Progenitor cell of endocrine pancreas (in vitro differentiated cells): ENCODE measurements at places on chromosomes 5 and 9.

GRCh38 chr5:44987026-44987425, 178.3 kb downstream of the MRPS30 start:
- no peak for DNase-seq

GRCh38 chr5:38932854-38933408, 87.1 kb downstream of the OSMR start:
- DNase-seq, result no peak

GRCh38 chr5:169706071-169706470, 69.0 kb downstream of the DOCK2 start:
- DNase-seq, result no peak

DNA sequence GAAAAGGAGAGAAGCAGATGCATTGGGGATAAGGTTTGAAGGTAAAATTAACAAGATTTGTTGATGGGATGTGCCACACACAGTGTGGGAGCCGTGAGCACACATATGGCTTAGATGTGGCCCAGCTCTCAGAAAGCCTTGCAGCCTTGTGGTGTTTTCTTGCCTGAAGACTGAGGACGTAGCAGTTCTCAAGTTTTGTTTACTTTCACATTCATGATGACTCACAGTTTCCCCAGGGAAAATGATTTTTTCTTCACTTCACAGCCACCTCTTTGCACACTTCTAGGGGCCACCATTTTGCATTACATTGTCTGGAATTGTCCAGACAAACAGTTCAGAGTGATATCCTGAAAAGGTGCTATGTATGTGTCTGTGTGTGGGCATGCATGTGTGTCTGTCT, 126.2 kb downstream of the BASP1 start:
- no peak for DNase-seq

DNA sequence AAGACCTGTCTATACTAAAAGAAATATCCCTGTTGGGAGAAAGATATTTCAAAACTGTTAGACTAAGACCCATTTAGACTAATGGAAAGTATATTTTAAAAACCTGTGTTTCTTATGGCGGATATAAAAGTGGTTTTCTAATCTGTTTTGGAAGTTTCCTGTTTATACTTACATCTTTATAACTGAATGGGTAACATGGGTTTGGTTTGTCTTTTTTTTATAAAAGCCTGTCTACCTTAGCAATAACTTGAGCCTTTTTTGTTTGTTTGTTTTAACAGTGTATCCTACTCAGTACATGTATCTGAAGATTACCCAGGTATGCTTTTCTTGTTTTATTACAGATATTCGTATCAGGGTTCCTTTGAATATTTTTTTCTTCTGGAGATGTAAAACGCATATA, 83.4 kb downstream of the PARP8 start:
- DNase-seq, result no peak

DNA sequence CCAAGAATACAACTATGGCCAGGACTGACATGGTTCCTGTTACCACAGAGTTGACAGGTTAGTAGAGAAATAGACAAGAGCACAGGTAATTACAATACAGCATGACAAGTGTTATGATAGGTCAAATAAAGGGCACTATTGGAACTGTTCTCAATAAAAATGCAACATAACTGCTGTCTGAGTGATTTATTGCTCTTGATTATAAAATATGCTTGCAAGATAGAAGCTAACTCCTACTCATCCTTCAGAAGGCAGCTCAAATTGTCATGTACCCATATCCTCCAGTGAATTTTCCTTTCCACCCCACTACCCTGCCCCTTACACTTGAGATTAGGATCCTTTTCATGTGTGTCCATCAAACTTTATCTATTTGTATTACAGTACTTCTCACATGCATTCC, 35.1 kb upstream of the ATG10 start:
- DNase-seq, result no peak

DNA sequence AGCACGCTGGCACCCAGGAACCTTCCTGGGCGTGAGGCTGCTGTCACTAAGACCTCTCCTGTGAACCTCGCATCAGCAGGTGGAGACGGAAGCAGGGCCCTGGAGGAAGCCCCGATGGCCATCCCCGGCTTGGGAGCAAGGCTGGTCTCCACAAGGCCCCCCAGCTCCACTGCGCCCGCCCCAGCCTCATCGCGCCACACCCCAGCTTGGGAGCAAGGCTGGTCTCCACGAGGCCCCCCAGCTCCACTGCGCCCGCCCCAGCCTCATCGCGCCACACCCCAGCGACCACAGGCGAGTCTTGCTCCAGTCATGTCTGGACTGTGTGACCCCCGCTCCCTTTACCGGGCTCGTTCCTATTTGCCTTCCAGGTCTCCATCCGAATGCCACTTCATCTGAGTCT, 11.0 kb downstream of the QSOX2 start:
- DNase-seq, result no peak

DNA sequence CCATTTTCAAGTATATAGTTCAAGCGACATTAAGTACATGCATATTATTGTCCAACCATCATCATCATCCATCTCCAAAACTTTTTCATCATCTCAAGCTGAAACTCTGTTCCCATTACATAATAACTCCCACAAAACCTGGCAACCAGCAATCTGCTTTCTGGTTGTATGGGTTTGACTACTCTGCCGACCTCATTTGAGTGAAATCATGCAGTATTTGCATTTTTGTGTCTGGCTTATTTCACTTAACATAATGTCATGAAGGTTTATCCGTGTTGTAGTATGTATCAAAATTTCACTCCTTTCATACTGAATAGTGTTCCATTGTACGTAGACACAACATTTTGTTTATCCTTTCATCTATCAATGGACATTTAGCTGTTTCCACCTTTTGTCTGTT, 74.8 kb downstream of the SGCD start:
- DNase-seq, result no peak

DNA sequence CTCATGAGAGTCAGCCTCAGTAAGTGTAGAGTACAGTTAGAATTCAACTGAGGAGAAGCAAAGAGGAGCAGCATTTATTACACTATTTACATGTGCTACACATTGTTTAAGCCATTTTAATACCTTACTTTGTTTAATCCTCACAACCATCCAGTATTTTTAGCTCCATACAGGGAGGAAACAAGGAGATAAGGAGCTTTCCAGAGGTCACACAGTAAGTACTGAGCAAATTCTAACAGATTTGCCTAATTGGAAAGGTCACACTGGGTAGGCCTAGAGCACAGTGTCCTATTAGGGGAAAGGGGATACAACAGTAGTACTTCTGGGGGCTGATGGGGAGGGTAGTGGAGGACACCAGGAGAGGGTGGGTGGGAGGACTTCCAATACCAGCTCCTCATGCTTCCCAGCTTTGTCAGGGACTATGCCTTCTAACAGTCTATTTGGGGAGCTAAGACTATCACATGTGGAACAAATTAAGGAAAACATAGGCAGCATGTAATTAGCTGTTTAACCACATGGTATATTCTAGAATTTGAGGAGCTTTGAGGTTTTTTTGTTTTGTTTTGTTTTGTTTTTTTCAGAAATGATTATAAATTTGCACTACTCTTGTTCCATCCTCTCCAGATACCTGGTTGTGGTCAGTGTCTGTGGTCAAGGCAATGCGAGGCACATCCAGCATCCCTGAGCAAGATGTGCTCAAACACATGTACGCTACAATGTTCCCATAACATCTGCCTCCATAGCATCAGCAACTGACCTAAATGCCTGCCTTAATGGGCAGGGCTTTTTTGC, 96.0 kb upstream of the SLC12A2 start:
- no peak for DNase-seq

DNA sequence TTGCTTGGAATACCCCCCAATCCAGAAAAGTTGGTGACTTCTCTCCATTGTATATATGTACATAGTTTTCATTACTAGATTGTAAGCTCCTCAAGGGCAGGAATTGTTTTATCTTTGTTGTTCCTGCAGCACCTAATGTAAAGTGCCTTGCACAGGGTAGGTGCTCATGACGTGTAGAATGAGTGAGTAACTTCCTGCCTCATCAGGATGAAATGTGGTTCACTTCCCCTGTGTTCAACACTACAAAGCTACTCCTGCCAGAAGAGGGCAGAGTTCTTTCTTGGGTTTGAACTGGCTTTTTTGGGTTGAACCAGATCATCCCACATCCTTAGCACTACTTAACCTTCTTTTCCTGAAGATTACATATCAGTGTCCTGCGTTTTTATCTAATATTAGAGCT, 23.9 kb downstream of the GTF3C4 start:
- no peak for DNase-seq

DNA sequence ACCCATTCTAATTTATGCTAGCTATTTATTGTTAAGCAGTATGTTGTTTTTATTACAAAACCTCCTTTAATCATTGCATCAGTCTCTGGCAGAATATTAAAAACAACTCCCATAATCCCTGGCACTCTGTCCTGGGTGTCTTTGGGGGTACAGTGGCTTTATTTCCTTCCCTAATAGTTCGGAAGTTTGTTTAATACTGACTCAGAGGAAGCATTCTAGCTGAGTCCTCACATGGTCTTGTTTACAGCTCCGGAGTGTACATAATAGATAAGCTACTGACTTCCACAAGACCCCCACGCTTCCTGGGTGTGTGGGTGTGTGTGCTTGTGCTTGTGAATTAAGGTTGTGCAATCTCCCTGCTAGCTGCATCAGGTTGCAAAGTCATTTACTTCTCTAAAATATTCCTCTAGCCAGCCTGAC, 149.8 kb upstream of the CDKN2B start:
- no peak for DNase-seq

DNA sequence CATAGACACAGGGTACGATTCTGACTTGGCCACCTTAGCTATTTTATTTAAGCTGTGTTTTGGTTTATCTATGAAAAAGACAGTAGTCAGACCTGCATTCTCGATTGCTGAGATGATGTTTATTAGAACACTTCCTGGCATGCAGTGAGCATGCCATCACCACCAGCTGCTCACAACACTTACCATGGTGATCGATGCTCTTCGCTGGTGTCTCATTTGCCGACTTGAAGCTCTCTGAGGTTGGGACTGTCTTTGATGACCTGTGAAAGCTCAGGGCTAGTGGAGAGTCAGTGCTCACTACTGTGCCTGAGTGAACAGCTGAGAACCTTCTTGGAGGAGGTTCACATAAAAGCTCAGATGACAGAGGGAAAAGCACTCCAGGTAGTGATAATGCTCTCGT, 4.4 kb upstream of the C9orf153 start:
- no peak for DNase-seq

- no peak for DNase-seq
Observed at GRCh38 chr5:168831383-168831782, 252.2 kb upstream of the PANK3 start.

DNA sequence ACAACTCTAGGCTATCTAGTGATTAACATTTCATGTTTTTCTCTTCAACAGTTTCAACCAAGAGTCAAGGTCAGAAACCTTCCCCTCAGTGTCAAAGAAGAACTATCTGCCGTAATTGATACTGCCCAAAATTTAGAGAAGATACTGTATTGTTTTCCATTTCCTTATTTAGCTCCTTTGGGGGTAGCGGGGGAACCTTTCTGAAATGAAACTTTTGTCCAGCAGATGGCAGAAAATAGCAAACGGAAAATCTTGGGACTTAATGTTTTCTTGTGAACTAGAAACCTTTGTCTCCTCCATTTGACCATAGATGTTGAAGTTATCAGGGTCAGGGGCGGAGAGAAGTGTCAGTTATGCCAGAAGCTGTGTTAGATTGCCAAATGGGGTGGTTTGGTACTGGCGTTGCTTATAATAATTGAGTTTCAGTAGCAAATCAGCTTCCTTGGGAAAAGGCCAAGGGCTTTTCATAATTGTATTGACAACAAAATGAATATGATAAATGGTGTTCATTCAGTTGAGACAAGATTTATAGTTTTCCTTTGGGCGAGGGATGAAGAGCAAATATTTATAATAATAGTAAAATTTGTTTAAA, 101.7 kb upstream of the TLX3 start:
- no peak for DNase-seq

- no peak for DNase-seq
Observed at GRCh38 chr9:114302727-114303126, 20.2 kb upstream of the ORM1 start.

- no peak for DNase-seq
Observed at GRCh38 chr5:179296150-179296821, 49.0 kb downstream of the ADAMTS2 start.

DNA sequence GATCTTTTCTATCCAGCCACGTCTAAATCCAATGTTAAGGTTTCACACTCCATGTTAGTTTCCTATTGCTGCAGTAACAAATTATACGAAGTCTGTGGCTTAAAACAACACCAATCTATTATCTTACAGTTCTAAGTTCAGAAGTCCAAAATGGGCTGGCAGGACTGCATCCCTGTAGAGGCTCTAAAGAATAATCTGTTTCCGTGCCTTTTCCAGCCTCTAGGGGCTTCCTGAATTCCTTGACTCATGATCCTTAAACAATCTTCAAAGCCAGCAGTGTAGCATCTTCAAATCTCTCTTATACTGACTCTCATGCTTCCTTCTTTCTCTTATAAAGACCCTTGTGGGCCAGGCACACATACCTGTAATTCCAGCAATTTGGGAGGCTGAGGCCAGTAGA, 6.8 kb downstream of the PLGRKT start:
- DNase-seq, result no peak

GRCh38 chr9:16238623-16239138, 631.8 kb downstream of the BNC2 start:
- DNase-seq, result no peak
